ENCODE measurements at places on chromosomes 6 and 20. TPM values are rescaled to one million over a fixed set of nuclear protein-coding genes. Genes with fewer than 3 reads are reported as not detected.
A peak's percentile ranks its signal among the peaks of the same experiment; 100 is the strongest.

The PARD6B gene
- total RNA-seq: 1.0 TPM

The SOBP gene
- 6.3 TPM for total RNA-seq

DNA sequence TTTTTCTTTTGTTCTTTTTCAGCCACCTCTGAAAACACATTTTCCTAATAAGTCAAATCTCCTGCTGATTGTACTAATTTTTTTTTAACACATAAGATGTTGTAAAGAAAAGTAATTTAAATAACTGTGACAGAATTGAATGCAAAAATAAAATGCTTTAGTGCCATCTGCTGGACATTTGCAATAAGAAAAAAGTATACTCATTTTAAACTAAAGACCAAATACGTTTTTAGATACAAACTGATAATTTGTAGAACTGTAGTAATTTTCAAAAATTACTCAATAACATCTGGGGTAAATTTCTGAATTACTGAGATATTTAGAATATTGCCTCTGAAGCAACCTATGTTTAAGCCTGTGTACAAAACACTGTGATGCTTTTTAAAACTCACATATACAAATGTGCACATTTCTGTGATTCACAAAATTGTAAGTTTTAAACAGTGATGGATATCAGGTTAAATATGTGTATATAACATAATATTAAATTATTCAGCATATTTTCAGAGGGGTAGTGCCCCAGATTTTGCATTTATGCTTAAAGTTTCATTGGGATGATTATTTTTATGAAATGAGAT lies 198.7 kb downstream of the RIMS1 start:
- peak; percentile 47 for DNase-seq

GRCh38 chr20:21682521-21682954 lies 22.9 kb upstream of the PAX1 start:
- no peak for DNase-seq

DNA sequence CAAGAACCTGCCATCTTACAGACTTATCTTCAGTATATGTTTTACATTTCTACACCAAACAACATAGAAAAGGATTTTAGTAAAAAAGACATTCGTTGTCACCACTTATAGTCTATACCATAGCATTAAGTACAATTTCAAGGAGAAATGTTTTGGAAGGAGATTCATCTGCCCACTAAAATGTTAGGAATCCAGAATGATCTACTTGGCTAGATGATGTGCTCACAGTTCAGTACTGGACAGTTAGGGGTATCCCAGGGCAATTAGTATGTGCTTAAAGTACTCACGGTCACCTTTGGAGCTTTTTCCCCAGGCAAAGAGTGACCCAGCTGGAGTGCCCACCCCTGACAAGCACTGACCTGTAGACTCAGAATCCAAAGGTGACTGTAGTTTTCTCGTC lies 222.9 kb downstream of the SLC24A3 start:
- DNase-seq: peak; percentile 3

DNA sequence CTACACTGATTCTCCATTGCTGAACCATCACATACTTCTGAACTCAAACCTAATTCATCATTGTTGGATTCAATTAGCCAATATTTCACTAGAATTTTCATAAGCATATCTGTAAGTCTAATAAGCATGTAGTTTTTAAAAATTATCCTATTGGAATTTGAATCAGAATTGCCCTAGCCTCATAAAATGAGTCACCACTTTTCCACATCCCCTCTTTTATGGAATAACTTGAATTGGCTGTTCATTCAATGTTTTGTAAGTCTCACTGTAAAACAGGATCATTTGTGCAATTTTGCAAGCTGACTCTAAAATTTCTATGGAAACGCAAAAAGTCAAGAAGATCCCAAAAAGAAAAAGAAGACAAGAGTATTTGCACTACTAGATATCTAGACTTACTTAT lies 141.0 kb downstream of the HACE1 start:
- DNase-seq: no peak

- DNase-seq: no peak
Observed at GRCh38 chr6:43934183-43934802, 164.3 kb downstream of the VEGFA start.

Measured in fibroblast of lung (primary cell).